Spinal cord (tissue), 10 donors: ENCODE measurements at places on chromosomes 5 and 9. TPM values are rescaled to one million over a fixed set of nuclear protein-coding genes. Genes with fewer than 3 reads are reported as not detected.

DNA sequence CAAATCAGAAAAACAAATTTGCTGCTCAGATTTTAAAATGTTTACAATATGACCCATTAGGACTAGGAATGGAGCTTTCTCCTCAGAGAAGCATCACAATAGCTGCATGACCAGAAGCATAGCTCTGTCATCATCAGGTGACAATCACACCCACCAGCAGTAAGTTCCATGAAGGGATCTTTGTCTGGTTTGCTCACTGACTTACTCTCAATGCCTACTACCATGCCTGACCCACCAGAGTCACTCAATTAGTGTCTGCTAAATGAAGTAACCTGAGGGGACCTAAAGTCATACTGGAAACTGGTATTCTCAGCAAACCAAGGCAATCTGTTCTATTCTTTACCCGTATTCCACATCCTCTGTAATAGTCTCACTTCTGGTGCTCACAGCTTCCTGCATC is 7.7 kb downstream of the ERMP1 start:
- no peak for DNase-seq

GRCh38 chr5:149765932-149766331 is 35.8 kb downstream of the PPARGC1B start:
- DNase-seq = no peak

- no peak for DNase-seq
Measured at GRCh38 chr5:82156874-82157273, 121.3 kb downstream of the RPS23 start.

The FOXD4 gene
- polyA plus RNA-seq = 1.9 TPM

- no peak for DNase-seq
Measured at GRCh38 chr9:133057006-133057405, 4.8 kb upstream of the CEL start.

DNA sequence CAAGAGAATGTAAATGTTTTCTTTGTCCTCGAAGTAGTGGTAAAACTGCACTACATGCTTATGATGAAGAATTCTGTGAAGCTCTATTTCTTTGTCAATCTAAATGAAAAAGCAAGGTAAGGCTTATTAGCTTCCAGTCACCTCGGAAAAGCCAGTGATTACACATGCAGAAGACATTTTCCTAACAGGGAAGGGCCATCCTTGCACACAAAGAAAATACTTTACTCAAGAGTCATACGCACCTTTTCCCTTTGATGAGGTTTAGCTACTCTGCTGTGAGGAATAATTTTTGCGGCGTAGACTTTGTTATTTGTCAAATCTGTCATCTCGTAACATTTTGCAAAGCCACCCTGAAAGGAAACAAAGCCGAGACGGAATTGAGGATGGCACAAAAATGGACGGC is 1.1 kb downstream of the PLK2 start:
- DNase-seq = no peak

GRCh38 chr5:140925806-140926442 is at the start of gene PCDHAC1:
Gene PCDHAC1 (plus strand): TSS chr5:140926299. CDS start chr5:140926893, 594 bp downstream.
- DNase-seq = no peak

The PCDHB14 gene
- 17.4 TPM for polyA plus RNA-seq

- DNase-seq = no peak
Measured at GRCh38 chr5:140251527-140251973, 51.4 kb downstream of the PFDN1 start.

DNA sequence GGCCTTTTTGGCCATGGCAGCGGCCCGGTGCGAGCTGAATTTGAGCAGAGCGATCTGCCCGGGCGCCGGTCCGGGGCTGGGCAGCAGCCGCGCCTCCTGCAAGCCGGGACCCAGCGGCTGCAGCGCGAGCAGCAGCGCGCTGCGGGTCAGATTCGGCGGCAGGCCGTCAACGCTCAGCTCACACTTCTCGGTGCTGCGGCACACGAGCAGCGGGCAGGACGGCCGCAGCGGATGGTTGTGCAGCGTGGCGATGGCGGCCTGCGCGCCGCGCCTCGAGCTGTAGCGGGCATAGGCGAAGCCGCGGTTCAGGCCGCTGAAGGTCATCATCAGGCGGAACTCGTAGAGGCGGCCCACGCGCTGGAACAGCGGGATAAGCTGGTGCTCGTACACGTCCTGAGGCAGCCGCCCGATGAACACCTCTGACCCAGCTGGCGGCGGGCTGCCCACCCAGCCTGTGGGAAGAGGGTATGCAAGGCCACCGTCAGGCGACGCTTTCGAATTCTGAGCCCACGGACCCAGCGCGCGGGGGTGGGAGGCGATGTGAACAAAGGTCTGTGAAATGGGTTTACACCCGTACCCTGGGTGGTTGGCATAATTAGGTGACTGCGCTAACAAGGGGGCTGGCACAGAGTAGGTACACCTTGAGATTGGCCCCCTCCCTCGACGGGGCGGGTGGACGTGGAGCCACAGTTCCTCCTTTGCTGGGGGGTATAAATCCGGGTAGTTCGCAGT is 755 bp downstream of the DND1 start:
- no peak for DNase-seq
